ENCODE measurements at places on chromosomes 16 and 17.

- no peak for DNase-seq
Measured at GRCh38 chr17:82815354-82815753, 24.5 kb downstream of the ZNF750 start.

DNA sequence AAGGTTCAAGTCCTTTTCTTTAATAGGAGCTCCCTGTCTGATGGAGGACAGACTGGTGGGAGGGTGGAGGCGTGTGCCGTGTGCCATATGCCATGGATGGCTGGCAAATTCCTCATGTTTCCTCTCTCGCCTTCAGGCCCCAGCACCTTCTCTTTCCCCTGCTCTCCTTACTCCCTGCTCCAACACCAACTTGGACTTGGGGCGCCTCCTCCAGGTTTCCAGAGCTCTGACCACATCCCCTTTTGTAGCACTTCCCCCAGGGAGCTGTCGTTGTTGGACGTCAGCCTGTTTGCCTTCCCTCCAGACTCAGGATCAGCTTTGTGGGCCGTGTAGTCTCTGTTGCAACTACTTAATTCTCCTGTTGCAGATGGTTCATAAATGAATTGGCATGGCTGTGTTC lies 30.7 kb downstream of the TMC7 start:
- DNase-seq, result no peak

DNA sequence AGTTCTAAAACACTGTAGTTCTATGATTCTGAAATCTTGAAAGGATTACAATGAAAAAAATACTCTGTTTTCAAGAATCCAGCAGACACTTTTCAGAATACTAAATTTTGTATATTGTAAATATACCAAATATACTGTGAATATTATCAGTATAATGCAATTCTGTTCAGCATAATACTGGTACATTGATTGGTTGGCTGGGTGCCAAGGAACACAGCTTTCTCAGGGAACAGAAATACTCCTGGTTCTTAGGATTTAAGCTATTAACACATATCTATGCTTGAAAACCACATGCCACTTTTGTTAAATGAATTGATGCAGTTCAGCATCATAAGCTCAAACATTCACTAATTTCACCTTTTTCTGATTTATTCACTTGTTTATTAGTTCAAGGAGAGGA lies 2.5 kb upstream of the GINS3 start:
- no peak for DNase-seq

DNA sequence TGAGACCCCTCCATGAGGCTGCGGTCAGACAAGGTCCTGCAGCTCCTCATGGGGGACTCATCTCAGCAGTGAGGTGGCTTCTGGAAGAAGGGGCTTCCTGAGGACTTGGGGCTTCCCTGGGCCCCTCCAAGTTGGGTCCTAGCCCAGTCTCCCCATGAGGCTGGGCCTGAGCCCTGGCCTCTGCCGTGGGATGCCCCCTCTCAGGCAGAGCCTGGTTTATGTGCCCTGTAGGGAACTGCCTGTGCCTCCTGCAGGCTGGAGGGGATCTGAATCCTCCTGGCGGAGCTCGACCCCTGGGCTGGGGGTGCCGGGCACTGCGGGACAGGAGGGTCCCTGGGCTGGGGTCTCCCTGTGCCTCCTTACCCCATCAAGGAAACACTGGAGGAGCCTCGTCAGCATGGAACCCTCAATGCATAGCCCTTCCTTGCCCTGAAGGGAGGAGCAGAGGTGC lies 45.8 kb downstream of the TNFRSF13B start:
- DNase-seq, result no peak

DNA sequence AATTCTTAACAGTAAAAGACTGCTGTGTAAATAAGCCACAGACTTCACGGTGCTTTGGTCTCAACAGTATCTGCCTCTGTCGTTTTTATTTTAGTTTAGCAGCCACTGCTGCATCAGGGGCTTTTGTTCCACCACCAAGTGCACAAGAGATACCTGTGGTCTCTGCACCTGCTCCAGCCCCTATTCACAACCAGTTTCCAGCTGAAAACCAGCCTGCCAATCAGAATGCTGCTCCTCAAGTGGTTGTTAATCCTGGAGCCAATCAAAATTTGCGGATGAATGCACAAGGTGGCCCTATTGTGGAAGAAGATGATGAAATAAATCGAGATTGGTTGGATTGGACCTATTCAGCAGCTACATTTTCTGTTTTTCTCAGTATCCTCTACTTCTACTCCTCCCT lies 7.9 kb downstream of the HERPUD1 start:
- DNase-seq, result no peak

- DNase-seq, result no peak
Measured at GRCh38 chr17:1006054-1006453, 9.1 kb downstream of the TIMM22 start.

DNA sequence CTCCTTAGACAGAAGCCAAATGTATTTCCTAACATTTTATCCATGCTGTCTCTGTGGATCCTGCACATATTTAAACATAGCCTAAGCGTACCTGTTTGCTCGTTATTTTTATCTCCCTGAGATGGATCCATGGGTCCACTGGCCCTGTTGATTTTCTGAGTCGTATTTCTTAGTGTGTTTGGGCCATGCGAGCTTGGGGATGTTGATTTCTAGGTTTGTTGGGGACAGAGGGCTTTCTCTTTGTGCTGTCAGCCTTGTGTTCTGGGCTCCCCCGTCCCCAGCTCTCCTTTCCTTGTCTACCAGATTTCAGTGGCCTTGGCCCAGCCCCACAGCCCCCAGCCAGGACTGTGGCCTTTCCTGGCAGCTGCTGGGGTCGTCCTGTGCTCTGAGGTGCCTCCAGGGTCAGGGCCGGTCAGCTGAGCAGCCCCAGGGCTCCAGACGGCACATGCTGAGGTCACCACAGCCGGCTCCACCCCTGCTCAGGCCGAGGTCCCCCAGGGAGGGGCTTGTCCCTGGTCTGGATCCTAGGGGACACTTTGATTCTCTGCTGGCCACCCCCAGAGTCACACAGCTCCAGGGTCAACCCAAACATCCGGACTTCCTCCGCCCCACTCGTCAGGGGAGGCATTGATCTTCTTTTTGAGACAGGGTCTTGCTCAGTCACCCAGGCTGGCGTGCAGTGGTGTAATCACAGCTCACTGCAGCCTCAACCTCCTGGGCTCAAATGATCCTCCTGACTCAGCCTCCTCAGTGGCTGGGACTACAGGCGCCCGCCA lies 4.4 kb downstream of the SSTR5 start:
- no peak for DNase-seq

GRCh38 chr17:45790296-45790922 lies 6.3 kb downstream of the CRHR1 start:
- no peak for DNase-seq

DNA sequence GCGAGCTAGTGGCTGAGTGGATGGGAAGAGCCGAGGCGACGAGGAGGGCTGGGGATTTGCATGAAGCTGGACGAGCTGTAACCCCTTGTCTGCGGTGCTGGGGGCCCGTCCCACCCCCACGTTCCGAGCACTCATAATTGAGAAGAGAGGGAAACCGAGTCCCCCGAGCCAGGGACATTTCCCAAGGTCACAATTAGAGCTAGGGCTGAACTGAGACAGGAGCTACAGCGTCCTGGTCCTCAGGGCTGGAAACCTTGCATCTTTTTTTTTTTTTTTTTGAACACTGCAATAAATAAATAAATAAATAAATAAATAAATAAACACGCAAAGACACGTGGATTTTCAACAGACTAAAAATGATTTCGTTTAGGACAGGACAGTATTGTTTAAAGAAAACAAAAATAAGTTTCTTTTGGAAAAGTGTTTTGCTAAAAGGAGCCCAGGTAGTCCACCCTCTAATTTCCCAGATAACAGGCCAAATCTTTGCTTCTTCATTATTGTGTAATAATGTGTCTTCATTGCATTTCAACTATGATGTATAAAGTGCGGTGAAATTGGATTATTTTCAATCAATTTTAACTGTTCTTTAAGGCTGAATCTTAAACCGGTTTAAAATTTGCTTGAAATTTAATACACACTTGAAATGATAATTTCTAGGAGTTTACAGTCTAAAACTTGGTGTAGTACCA lies 992 bp downstream of the GDPD1 start:
- DNase-seq, result no peak

DNA sequence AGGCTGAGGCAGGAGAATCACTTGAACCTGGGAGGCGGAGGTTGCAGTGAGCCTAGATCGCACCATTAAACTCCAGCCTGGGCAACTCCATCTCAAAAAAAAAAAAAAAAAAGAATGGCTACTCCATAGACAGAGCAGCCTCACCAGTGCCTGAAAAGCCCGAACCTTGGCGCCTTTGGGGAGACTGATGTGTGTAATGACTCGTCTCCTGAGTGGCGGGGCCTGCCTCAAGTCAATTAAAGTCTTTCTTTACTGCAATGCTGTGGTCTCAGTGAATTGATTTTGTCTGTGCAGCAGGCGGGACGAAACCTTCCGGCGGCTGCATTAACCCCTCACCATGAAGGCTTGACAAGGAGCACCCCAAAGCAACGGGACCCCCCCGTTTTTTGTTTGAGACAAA lies 3.5 kb upstream of the UQCC4 start:
- DNase-seq, result no peak

DNA sequence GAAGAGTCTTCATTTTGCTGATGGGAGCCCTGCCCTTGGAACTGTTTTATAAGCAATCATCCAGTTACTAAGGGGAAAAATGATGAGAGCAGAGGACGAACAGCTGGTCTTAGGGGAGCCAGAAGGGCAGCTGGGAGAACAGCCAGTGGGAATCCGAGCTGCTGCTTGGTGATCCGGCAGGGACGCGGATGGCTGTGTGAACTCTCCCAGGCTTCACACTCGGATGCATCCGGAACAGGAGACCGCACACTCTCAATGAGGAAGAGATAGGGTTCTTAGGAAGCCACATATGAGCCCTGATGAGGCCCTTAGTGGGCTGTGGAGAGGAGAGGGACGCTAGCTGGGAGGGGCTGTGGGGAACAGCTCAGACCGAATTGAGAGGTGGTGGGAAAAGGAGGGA lies 5.0 kb upstream of the CACNG5 start:
- DNase-seq, result no peak

DNA sequence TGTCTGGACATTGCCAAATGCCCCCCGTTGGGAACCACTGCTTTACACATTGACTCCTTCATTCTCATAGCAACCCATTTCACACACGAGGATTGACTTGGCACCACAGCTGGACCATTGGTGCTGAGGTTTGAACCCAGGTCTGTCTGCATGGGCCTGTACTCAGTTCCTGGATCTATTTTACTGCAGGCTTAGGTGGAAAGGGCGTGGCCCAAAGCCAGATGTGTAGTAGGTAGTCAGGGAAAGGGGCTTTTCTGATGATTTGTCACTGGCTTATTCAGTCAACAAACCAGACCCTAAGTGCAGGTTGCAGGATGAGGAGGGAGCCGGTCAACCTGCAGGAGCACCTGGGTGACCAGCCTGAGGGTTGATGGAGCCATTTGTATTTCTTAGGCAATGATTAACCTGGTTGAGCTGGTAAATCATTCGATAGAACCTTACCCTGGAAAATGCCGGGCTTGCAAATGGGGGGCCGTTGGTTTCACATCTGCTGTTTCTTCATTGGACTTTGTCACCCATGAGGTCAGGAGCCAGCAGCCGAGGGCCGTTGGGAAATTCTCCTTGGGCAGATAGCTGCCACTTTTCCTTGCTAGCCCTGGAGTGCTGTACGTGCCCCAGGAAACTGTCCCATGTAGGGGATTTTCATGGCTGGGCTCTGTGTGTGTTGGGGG lies 104.4 kb downstream of the CMIP start:
- DNase-seq, result no peak

- DNase-seq, result no peak
Measured at GRCh38 chr17:37770631-37771518, 26.0 kb upstream of the HNF1B start.

DNA sequence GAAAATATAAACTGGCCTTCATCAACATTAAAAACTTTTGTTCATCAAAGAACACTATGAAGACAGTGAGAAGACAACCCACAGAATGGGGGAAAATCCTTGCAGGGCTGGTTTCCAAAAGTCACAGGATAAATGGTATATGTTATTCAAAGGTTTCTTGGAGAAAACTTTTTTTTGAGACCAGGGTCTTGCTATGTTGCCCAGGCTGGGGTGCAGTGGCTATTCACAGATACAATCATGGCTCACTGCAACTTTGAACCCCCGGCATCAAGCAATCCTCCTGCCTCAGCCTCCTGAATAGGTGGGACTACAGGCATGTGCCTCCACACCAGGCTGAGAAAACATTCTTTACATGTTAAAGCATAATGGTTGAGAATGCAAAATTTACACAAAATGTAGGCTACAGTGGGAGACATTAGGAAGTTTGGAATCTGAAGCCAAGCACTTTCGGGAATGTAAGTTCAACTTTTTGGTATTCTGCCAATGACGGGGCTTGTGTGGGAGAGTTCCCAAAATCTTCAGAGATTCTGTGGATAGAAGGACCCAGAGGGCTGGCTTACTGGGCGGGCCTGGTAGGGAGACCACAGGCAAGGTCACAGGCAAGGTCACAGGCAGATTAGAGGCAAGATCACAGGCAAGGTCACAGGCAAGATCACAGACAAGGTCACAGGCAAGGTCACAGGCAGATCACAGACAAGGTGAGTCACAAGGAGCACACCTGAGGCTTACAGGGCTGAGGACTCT lies 24.2 kb upstream of the ATP2A3 start:
- DNase-seq, result no peak

- no peak for DNase-seq
Measured at GRCh38 chr17:65227637-65228036, 90.5 kb downstream of the RGS9 start.

- no peak for DNase-seq
Measured at GRCh38 chr17:36495076-36495578, 8.6 kb downstream of the ZNHIT3 start.

GRCh38 chr17:8148560-8148959 lies 3.6 kb downstream of the PER1 start:
- DNase-seq, result no peak

- DNase-seq, result no peak
Measured at GRCh38 chr17:82882715-82883418, 43.0 kb upstream of the ZNF750 start.

DNA sequence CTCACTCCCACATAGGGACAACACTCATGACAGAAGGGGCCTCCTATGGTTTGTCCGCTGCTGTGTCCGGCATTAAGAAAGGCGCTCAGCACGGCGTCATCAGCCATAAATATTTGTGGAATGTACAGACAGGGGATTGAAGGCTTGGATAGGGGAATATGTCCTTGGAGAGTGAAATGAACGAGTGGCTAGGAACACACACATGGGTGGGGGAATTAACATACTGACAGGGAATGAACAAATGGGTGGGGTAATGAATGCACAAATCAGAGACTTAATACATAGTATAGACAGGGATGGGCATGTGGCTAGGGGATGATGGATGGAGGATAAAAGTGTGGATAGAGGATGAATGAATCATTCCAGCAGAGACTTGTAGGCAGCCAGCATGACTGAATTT lies 154.0 kb upstream of the HSBP1 start:
- no peak for DNase-seq
